Fibroblast of villous mesenchyme (primary cell): ENCODE measurements at places on chromosomes 4 and X. TPM values are rescaled to one million over a fixed set of nuclear protein-coding genes. Genes with fewer than 3 reads are reported as not detected.

Gene PABPC4L
- 9.1 and 12.2 TPM in 2 replicates for total RNA-seq

DNA sequence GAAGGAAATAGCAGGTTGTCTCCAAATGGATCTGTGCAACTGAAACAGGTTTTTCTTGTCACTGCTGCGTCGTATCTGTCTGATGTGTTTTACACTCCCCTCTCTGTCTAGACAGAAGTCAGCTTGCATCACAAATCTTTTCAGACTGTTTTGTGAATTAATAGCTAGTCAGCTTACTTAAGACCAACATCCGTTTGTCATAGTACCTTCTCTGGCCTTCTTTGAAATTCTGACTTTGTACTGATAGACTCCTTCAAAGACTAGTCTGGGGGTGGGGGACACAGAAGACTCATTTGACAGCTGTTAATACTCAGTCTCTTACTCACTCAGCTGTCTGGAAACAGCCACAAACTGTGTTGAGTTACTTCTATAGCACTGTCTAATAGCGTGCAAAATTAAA is 197.8 kb downstream of the PALLD start:
- DNase-seq = peak; percentile 91

GRCh38 chrX:14673236-14673635 is 143.9 kb downstream of the GLRA2 start:
- DNase-seq = no peak

DNA sequence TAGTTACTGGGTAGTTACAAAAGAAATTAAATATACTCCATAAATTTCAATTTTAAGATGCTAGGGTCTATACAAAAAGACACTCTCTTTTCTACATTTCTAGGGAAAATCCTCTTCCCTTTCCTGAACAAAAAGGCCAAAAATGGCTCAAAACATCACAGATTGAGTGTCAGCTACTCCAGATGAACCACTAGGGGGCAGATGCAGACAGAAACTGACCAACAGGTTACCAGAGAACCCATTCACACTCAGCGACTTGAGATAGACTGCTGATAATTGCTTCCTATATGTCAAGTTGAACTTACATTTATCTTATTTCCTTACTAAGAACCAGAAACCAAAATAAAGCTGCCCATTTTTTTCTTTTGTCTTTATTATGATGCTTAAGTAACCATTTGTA is 83.4 kb upstream of the MID1IP1 start:
- DNase-seq = peak; percentile 14

Gene CSAG2
- not detected in 2 replicates for total RNA-seq

GRCh38 chr4:13522282-13523104 is 21.8 kb downstream of the NKX3-2 start:
- no peak for DNase-seq

GRCh38 chr4:76211769-76212708 is 1.6 kb downstream of the SCARB2 start:
- DNase-seq = peak; percentile 50

Gene CCNA2
- 27.1 and 54.0 TPM in 2 replicates for total RNA-seq

DNA sequence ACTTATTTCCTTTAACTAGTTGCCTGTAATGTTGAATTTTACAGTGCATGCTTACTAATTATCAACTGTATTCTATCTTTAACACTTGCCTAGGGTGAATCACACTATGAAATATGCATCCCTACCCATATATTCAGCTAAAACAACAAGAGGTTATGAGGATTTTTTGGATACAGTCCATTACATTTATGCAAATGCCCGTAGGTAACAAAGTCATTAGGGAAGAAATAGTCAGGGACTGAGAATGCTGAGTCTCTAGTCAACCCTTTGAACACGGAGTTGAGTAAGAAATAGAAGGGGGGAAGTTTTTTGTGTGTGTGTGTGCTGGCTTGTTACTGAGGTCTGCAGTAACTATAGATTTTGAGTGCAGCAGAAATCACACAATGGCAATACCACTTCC is 26.1 kb upstream of the CBLL2 start:
- DNase-seq = no peak

DNA sequence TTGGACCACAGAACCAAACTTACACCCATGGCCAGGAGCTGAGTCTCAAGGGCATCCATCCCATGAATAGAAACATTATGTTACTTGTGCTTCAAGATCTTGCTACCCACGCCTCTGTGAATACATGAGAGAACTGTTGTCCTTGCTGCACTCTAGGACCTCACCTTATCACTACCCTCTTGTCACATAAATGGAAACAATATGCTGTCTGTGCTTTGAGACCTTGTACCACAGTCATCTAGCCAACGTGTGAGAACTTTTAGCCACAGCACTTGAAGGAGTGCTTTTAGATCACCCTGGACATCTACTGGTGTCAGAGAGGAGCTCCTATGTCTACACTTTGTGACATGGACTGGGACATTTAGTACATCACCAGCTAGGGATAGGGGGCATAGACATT is 30.7 kb upstream of the HUWE1 start:
- DNase-seq = no peak

DNA sequence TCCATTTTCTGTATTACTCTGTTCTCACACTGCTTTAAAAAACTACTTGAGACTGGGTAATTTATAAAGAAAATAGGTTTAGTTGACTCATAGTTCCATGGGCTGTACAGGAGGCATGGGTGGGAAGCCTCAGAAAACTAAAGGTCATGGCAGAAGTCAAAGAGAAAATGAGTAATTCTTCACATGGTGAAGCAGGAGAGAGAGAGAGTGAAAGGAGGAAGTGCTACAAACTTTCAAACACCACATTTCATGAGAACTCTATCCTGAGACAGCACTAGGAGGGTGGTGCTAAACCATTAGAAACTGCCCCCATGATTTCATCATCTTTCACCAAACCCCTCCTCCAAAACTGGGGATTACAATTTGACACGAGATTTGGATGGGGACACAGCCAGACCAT is 108.0 kb upstream of the PBDC1 start:
- no peak for DNase-seq

- no peak for DNase-seq
These were observed 419.6 kb downstream of the BCOR start for GRCh38 chrX:39677978-39678791.

- no peak for DNase-seq
These were observed 284.1 kb upstream of the AMOT start for GRCh38 chrX:113124693-113125092.

Gene SOWAHB
- under 0.01 and 0.32 TPM in 2 replicates for total RNA-seq

GRCh38 chrX:104113222-104113965 is 1.1 kb downstream of the ZCCHC18 start:
- DNase-seq = peak; percentile 36

DNA sequence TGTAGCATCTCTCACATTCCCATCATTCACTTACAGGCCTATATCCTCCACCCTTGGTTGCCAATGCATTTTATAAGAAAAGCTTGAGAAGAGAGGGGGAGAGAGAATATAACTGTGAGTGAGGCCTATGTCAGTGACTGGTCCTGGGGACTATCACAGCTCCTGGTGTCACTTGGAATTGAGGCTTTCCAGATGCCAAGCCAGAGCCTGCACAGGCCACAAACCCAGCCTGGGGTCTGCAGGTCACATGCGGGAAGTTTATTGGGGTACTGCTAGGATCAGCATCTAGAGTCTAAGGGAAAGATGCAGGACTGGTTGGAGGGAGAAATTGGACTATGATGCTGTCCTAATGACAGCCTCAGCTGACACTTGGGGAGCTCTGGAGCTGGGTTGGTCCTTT is 47.6 kb downstream of the RTL5 start:
- no peak for DNase-seq
